ENCODE measurements at places on chromosomes 4 and X.

GRCh38 chrX:53729751-53730150, 43.2 kb upstream of the HUWE1 start:
- DNase-seq, result no peak

GRCh38 chrX:34377645-34378044, 245.5 kb upstream of the FAM47A start:
- no peak for DNase-seq

GRCh38 chr4:88102026-88102425, 56.4 kb downstream of the ABCG2 start:
- no peak for DNase-seq

GRCh38 chrX:84748965-84749656, 246.9 kb upstream of the HDX start:
- no peak for DNase-seq

GRCh38 chrX:119997570-119997969, 54.0 kb upstream of the NKAP start:
- no peak for DNase-seq

DNA sequence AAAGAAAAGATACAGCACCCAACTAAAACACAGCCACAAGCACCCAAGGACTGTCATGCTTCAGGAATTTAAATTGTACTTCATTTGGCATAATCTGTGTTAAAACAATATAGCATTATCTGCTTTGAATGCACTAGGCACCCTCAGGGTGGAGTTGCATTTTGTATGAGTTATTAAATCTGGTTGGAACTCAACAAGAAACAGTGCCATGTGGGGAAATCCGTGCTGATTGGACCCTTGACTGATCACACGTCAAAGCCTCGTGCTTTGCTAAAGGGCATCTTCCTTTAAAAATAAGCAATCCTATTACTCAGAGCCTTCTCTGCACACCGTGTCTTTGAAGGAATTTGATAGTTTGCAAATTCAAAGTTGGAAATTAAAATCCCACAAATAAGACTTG, 35.4 kb downstream of the IGFBP7 start:
- no peak for DNase-seq

GRCh38 chrX:16825264-16826035, 39.2 kb downstream of the TXLNG start:
- DNase-seq, result no peak

GRCh38 chr4:153349206-153349805, 4.8 kb downstream of the MND1 start:
- DNase-seq, result no peak

- DNase-seq, result no peak
Observed at GRCh38 chr4:139018501-139018900, 2.9 kb downstream of the NOCT start.

- no peak for DNase-seq
Observed at GRCh38 chrX:153446950-153447580, 1.2 kb upstream of the TREX2 start.

DNA sequence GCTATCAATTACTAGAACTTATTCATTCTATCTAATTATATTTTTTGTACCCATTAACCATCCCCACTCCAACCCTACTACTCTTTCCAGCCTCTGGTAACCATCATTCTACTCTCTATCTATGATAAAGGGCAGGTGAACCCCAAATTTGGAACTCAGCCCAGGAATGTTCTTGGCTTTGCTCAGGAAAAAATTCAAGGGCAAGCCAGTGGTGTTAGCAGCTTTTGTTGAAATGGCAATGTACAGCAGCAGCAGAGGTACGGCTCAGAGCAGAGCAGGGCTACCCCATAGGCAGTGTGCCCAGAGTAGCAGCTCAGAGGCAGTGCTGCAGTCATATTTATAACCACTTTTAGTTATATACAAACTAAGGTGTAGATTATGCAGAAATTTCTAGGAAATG, 138.2 kb downstream of the RNF150 start:
- no peak for DNase-seq

GRCh38 chr4:14504162-14504561, 498.1 kb upstream of the CPEB2 start:
- no peak for DNase-seq

- DNase-seq, result no peak
Observed at GRCh38 chr4:98602270-98602669, 56.1 kb downstream of the TSPAN5 start.

- DNase-seq, result no peak
Observed at GRCh38 chr4:2298532-2298991, 36.7 kb upstream of the MXD4 start.

- no peak for DNase-seq
Observed at GRCh38 chr4:11297201-11297600, 131.5 kb downstream of the HS3ST1 start.

DNA sequence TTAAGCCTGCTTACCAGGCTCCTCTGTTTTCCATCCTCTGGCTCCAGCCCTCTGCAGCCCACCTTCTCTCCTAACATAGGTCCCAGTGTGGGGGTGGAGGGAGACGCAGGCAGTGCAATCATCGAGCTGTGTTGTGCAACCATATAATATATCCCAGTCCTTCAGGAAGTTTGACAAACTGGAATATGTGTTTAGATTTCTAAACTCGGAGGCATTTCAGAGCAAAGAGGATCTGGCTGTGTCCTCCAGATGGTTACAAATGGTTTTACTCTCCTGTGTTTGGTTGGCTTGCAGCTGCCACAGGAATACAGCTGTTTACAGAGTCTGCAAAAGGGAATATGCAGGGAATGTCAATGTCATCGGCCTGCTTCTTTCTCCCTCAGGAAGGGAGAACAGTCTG, 195.3 kb upstream of the LNX1 start:
- peak; percentile 63 for DNase-seq

GRCh38 chrX:118528071-118528737, 32.6 kb downstream of the DOCK11 start:
- no peak for DNase-seq

GRCh38 chr4:31035761-31036160, 315.6 kb downstream of the PCDH7 start:
- DNase-seq, result no peak

DNA sequence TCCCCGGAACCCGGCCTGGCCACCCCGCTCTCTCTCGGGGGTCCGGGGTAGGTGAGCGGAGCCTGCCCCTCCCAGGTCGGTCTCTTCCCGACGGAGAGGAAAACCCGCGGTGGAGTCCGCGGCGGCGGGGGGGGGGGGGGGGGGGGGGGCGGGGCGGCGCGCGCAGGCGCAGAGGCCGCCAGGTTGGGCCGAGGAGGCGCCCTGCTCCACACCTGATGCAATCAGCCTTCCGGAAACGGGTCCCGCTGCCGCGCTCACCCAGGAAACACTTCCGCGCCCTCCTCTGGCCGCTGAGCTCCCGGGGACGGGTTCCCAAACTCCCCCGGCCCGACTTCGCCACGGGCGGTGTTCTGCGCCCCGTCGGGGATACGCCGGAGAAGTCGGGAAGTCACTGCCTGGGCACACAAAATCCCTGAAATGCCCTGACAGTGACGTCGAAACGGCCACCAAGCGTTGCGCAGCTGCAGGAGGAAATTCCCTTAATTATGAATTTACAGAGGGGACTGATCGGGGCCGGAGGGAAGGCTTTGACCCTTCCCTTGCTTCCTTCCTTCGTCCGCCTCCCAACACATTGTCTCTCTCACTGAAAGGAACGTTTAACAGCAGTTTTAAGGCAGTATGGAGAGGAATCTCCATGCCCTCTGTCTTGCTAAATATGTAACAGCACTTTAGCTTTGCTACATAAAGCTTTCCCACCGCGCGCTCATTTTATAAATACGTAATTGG, 2.1 kb upstream of the APBB2 start:
- peak; percentile 78 for DNase-seq

GRCh38 chrX:39982948-39983347, 114.8 kb downstream of the BCOR start:
- DNase-seq, result no peak

GRCh38 chr4:174213731-174214100, 69.8 kb downstream of the FBXO8 start:
- DNase-seq, result peak; percentile 66

Data from tongue (tissue), 3 donors.